ENCODE measurements at places on chromosomes 11 and 22. TPM values are rescaled to one million over a fixed set of nuclear protein-coding genes. Genes with fewer than 3 reads are reported as not detected.

The SMIM35 gene
- total RNA-seq: not detected

- DNase-seq: peak; percentile 1
Measured at GRCh38 chr22:27283714-27284113, 517.8 kb downstream of the MN1 start.

DNA sequence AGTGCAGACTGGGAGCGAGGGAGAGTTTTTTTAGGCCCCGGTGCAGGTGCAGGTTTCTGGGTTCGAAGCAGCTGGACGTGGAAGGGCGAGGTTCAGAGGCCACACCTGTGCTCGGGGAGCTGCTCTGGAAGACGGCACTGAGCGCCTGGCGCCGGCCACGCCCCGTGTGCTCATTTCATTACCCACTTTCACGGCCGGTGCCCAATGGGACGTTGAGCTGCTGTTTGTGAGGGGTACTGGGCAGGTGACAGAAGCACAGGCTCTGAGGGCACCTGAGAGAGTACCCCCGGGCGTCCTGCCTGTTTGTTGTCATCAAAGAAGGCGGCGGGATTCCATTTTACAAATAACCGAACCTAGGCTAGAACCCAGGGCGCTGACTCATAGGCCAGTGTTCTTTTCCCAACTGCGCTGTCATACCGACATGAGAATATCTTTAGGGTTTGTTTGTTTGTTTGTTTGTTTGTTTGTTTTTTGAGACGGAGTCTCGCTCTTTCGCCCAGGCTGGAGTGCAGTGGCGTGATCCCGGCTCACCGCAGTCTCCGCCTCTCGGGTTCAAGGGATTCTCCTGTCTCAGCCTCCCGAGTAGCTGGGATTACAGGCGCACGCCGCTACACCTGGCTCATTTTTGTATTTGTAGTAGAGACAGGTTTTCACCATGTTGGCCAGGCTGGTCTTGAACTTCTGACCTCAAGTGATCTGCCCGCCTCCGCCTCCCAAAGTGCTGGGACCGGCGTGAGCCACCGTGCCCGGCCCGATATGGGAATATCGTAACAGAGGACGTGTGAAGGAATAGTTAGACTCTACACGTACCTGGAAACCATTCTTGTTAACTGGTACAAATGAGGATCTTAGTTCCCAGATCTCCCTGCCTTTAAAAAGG is 16.6 kb upstream of the SPTBN2 start:
- peak; percentile 21 for DNase-seq

DNA sequence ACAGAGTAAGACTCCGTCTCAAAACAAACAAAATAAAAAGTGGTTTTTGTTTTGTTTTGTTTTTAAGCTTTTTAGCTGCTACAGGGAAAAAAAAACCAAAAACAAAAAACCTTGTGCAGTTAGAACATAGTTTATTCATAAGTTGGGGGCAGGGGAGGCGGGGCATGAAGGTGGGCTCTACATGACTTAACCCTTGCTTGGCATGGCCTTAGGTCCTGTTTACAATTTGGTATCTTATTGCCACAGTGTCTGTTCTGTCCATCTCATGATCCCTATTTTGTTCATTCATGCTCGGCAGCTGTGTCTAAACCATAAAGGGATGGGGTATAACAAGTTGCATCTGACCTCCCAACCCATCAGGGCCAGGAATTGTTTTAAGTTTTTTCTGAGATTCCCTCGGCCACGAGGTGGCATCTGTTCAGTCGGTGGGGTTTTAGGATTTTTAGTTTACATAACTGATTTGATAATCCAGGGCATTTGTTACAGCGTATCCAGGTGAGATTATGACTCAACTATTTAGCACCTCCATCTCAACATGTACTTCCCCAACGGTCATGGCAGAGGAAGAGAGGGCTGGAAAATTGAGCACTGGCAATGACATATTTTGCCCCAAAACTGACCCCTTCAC is 6.9 kb downstream of the AP5B1 start:
- DNase-seq: no peak

DNA sequence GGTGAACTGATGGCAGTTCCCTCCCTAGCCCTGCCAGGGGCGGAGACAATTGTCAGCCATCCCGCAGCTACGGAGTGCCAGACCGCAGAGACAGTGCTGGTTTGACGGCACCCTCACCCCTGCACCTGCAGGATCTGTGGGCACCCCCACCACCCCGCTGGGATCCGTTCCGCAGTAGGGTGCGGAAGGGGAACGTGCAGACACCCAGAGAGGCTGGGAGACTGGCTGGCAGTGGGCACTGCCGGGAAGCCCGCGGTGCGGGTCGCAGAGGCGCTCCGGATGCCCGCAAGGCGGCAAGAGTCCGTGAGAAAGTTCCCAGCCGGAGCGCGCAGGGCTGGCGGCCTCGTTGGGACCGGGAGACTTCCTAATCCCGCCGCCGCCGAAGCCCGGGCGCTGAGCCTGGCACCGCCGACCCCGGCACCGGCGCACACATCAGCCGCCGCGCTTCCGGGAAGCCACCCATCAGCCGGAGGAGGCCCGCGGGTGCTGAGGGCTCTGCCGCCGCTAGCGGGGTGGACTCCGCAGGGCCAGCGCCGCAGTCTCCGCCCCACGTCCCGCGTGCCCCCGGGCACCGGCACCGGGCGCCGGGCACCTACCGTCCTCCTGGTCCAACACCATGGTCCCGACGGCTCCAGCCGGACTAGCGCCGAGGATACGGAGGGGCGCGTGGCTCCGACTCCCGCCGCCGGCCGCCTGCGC is 4.3 kb upstream of the LMO1 start:
- DNase-seq: no peak

DNA sequence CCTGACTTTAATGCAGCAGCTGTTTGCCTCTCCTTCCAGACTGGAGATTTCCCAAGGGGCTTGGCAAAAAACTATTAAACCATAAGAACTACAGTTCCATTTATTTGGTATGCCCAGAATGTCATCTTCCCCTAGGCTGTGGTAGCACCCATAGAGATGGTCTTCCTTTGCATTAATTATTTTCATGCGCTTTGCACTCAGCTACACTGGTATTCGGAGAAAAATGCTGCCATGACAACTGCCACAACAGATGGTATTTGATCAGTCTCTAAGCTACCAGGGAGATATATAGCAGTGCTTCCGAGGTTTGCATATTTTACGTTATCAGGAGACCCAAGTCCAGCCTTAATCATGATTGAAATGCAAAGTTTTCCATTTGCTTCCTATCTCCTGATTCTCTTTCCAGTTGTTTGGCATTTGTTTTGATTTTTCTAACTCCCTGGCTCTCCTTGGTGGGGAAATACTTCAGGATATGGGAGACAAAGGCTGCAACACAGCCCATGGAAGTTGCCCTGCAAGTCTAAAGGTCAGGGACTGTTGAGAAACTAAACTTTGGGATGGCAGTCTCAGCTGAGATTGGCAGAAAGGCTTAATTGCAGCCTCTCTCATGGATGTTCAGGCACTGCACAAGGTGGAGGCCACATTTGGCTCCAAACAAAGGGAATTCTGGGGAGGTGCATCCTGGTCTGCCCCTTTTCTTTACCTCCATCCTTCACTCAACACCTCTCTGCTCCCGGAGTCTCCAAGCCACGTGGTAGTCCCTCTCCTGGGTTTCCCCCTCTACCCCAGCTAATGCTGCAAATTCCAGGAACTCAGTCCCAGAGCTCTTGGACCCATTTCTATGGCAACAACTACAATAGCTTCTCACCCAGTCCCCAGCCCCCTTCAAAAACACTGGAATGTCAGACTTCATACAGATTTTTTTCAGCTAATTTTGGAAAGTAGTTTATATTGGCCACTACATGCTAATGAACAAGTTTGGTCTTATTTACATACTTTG is 151.8 kb downstream of the NAV2 start:
- DNase-seq: no peak

- no peak for DNase-seq
Measured at GRCh38 chr11:32758291-32758690, 36.2 kb downstream of the CCDC73 start.

- DNase-seq: no peak
Measured at GRCh38 chr22:17867160-17867785, 93.0 kb upstream of the BID start.

DNA sequence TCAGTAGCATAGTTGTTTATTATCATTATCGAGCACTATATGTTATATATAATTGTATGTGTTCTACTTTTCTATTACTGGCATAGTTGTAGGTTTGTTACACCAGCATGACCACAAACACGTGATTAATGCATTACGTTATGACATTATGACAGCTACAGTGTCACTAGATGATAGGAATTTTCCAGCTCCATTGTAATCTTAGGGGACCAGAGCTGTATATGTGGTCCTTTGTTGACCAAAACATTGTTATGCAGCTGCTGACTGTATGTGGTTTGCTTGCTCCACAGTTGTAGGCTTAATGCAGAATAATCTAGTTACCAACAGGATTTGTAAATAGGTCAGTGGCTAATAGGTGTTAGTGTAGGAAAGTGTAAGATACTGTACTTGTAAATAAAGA is 66.1 kb downstream of the HSD17B12 start:
- no peak for DNase-seq

The TRMT2A gene
- 31.1 TPM for total RNA-seq

DNA sequence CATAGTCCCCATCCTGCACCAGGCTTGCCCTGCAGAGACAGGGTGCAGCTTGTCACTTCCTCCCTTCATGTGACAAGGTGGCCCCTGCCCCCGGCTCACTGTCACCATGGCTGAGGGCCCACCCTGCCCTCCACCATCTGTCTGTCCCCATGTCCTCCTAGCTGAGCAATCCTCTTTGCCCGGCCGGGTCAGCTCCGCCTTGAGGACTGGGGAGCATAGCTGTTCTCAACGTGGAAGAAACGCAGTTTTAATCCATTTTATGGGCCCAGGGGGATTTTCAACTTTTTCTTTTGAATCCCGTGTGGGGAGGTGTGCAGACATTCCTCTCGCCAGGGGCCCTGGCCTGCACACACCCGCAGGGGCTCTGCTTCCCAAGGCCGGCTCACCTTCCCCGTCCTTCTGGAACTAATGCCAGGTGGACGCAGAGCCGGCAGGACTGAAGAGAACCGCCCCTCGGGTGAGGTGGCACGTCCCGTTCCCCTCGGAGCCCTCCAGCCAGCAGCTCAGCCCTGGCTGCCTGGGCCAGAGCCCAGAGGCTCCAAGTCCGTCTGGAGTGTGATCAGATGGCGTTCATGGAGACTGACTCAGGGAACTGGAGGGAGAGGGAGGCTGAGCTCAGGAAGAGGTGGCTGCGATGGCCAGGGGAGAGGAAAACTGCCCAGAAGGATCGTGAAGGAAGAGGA is 1108.7 kb downstream of the BRD1 start:
- DNase-seq: no peak

DNA sequence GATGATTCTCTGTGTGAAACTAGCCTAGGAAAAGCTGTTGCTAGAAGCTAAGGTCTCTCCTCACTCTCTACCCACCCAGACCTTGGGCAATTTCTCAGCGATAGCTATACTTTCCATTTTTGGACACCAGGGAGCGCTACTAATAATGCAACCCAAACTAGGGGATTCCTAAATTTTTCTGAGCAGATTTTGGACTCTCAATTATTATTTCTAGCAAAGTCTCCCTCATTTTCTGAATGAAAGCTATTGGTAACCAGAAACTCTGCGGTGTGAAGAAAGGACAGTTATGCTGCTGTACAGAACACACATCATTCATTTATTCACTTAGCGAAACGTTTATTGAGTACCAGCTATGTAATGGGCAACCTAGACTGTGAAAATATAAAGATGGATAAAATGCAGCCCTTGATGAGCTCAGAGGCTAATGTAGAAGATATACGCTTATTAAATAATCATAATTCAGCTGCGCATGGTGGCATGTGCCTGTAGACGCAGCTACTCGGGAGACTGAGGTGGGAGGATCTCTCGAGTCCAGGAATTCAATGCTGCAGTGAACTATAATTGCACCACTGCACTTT is 6.1 kb upstream of the STIM1 start:
- DNase-seq: peak; percentile 41

DNA sequence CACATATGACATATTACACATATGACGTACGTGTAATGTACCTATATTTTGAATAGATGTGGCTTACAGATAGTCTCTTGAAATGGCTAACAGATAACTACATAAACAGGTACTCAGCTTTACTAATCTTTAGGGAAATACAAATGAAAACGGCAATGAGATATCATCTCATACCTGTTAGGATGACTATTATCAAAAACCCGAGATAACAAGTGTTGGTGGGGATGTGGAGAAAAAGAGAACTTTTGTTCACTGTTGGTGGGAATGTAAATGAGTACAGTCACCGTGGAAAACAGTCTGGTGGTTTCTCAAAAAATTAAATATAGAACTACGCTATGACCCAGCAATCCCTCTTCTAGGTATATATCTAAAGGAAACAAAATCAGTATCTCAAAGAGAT is 247.6 kb downstream of the ETS1 start:
- no peak for DNase-seq

DNA sequence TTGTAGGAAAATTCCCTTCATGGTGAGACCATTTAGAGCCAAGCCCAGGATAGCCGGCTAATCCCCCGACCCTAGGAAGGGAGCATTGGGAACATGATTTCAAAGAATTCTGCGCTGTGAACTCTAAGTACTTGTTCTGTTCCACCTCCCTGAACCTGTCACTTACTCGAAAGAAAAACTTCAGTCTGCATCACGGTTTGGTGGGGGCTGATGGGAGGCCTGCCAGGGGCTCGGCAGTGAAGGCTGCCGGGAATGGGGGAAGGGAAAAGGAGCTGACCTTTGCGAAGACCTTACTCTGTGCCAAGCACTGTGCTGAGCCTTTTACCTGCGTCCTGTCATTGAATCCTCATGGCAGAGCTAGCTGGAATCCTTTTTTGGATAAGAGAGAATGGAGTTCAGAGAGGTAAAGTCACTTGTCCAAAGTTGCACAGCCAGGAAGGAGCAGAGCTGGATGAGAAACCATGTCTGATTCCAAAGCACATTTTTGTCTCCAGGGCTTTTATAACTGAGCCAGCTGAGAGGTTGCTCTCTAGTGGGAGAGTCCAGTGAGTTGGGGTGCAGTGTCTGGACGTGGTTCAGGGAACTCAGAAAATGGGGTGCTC is 15.4 kb downstream of the RASD2 start:
- DNase-seq: no peak

GRCh38 chr11:112172362-112172994 is 2.8 kb upstream of the BCO2 start:
- no peak for DNase-seq

DNA sequence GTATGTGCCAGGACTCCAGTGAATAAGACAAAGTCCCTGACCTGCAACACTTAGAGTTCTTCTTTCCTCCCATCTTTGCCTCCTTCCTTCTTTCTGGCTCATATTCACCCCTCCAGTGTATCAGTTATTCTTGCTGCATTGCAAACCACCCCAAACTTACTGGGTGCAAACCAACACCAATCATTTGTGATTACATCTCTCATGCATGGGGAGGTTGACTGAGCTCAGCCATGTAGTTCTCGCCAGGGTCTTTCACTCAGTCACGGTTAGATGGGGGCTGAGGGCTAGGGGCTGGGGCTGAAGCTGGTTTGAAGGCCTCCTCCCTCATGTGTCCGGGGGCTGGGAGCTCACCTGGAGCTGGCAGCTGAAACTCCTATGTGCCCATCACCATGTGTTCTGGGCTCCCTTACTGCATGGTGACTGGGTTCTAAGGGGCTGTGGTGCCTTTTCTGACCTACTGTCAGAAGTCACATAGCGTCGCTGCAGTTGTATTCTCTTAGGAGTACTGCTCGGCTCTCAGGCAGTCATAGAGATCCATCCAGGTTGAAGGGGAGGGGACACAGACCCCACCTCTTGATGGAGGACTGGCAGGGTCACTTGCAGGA is 35.0 kb upstream of the CACNG2 start:
- DNase-seq: no peak

GRCh38 chr11:100793525-100793924 is 106.4 kb downstream of the ARHGAP42 start:
- no peak for DNase-seq

The CREB3L1 gene
- 15.4 TPM for total RNA-seq

Data from A172 (cell line).